ENCODE measurements at places on chromosomes 2 and 18. TPM values are rescaled to one million over a fixed set of nuclear protein-coding genes. Genes with fewer than 3 reads are reported as not detected.
A peak's percentile ranks its signal among the peaks of the same experiment; 100 is the strongest.

The UPP2 gene
- not detected for total RNA-seq

DNA sequence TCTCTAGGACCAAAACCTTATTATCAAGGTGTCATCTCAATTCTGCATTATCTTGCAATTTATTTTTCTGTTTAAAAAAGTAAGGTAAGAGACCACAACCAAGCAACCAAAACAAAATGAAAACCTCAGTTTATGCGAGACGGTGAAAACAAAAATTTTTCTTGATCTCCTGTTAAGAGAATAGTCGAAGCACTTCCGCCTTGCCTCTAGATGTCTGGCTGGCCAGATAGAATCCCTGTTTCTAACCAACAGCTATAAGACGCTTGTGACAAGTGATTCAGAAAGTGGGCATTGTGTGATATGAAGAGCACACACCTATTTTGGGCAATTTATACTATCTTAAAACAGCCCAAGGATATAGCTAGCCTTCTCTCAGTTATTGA lies 51.2 kb downstream of the MGAT5 start:
- no peak for DNase-seq

- DNase-seq = no peak
Observed at GRCh38 chr2:146477383-146477782, 1367.4 kb upstream of the ACVR2A start.

GRCh38 chr2:186576614-186577013 lies 13.2 kb upstream of the ITGAV start:
- DNase-seq = peak; percentile 96

DNA sequence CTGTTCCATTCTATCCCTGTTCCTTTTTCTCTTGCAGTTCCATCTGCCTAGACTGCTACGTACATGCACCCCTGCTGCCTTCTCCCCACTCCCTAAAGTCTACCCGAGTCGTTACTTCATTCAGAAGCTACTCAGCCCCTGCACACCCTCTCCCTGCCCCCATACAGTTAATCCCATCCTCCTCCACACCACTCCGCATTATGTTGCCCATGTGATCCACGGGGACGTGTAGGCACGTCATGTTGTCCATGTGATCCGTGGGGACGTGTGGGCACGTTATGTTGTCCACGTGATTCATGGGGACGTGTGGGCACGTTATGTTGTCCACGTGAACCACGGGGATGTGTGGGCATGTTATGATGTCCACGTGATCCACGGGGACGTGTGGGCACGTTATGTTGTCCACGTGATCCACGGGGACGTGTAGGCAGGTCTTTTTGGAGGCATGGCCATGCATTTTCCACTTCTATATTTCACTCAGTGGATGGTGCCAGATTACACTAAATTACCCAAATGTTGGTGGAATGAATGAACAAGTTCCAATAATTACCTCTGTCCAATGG lies 299.5 kb downstream of the DCDC2C start:
- DNase-seq = no peak

DNA sequence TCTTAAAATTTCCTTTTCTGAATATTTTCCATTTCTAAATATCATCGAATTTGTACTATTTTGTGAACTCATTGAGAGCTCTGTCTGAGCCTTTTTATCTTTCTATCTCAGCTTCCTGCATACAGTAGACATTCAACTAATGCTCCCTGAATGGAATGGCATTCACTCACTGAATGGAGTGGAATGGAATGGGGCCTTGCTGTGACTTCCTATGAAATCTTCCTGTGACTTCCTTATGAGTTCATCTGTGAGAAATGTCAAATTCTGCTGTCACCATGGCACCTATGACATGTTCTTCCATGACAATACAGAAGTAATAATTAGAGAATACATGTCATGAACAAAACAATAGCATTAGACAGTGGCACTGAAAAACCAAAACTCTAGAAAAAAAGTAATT lies 199.6 kb downstream of the NR4A2 start:
- DNase-seq = no peak

- no peak for DNase-seq
Observed at GRCh38 chr2:136242100-136242499, 124.2 kb upstream of the CXCR4 start.

DNA sequence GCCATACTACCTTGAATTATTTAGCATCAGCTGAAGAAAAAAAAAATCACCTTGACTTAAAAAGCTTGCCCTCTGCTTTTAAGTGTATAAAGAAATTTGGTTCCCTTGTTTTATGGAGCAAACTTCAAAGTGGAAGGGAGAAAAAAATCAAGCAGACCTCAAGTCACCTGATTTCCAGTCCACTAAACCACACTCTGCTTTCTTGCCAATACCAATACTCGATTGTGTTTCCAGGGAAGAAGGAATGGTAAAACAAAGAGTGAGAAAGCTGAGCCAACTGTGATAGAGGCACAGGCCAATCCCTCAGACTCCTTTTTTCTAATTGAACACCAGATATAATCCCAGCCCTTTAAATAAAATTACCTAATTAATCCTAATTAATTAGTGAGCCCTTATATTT lies 587.3 kb downstream of the ARHGAP15 start:
- DNase-seq = peak; percentile 13

GRCh38 chr2:162914161-162914560 lies 75.6 kb upstream of the KCNH7 start:
- no peak for DNase-seq

GRCh38 chr2:145874466-145874865 lies 1354.5 kb upstream of the ZEB2 start:
- peak; percentile 14 for DNase-seq

DNA sequence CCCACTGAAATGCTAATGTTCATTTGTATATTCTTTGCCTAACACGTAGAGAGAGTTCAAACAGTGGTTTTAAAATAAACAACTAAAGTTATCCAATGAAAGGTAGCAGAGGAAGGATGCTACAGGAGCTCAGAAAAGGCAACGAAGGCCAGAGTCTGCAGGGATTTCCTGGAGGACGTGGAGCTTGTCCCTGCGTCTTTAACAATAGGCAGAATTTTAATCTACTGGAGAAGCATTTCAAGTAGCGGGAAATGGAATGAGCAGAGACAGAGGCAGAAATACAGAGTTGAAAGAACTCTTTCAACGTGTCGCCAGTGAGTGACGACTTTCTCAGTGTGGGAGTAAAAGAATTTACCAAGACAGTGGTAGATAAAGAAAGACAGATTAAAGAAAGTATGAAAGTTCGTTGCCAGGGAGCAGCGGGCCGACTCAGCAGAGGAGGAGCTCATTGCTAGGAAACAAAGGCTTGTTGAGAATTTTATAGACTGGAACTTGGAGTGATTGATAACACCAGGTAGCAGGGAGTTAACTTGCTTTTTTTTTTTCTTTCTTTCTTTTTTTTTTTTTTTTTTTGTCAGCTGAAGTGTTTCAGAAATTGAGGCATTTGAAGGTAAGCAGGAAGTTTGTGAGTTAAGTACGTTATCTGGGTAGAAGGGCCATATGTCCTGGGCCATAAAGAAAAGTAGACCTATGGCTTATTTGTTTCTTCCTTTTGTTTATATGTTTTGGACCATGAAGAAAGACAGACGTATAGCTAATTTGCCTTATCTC lies 625 bp upstream of the NBAS start:
- peak; percentile 72 for DNase-seq

- peak; percentile 98 for DNase-seq
Observed at GRCh38 chr2:108594132-108594981, 60.1 kb downstream of the LIMS1 start.

DNA sequence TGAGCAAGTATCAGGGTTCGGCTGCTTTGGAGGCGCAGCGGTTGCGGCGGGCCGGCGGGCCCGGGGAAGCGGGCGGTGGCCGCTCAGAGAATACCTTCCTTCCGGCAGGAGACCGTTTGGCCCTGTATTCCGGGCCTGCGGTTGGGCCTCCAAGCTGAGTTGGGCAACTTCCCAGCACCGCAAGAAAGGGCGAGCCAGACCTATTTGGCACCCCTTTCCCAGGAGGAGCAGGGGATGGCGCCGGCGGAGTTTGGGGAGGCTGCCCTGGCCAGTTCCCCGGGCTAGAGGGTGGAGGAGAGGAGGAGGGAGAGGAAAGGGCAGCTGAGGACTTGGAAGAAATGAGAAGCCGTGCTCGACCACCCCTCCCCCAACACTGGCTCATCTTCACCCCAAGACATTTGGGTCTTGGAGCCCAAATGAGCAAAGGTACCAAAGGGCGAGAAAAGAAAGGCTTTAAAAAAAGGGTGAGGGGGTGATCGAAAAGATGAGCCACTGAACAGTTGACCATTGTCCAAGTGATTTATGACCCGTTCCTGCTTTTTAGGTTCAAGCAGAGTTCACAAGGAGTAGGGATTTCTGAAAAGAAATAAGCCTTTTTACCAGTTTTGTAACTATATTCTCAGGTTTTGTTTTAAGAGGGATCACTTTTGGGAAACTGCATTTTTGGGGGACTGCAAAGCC lies 8.4 kb downstream of the HOXD3 start:
- no peak for DNase-seq
